T follicular helper cell (primary cell): ENCODE measurements at places on chromosomes 4 and X.

- no peak for DNase-seq
Measured at GRCh38 chr4:153428941-153429475, 37.2 kb upstream of the TMEM131L start.

- DNase-seq = no peak
Measured at GRCh38 chr4:108622022-108622421, 1.6 kb downstream of the RPL34 start.

- no peak for DNase-seq
Measured at GRCh38 chrX:65677954-65678469, 10.6 kb downstream of the MSN start.

- DNase-seq = peak; percentile 43
Measured at GRCh38 chr4:165207431-165208220, at the start of gene KLHL2. KLHL2 (plus strand) TSS chr4:165207561; CDS start chr4:165207877, 316 bp downstream.

GRCh38 chrX:110172215-110172614 is 145.7 kb downstream of the AMMECR1 start:
- DNase-seq = no peak
